ENCODE measurements at places on chromosomes 6 and 20.

DNA sequence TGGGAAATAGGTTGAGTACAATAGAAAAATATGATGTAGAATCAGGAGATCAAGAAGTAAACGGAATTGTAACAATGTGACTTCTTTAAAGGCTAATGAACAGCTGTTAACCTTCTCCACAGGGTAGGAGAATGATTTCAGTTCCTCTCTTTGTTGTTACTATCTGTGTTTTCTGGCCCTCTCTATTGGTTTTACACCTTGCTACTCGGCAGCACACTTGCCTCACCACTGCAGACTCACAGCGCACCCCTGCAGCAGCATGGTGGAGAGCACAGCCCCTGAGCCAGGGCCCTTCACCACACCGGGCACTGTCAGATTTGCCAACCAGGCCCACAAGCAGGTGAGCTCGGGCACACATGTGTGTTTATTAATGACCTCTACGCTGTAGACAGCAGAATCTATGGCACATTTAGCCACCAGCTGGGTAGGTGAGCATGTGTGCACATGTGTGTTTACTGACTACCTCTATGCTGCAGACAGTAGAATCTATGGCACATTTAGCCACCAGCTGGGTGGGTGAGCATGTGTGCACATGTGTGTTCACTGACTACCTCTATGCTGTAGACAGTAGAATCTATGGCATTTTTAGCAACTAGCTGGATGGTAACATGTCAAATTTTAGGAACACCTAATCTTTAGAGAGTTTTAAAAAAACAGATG lies 16.8 kb downstream of the SFT2D1 start:
- no peak for DNase-seq

DNA sequence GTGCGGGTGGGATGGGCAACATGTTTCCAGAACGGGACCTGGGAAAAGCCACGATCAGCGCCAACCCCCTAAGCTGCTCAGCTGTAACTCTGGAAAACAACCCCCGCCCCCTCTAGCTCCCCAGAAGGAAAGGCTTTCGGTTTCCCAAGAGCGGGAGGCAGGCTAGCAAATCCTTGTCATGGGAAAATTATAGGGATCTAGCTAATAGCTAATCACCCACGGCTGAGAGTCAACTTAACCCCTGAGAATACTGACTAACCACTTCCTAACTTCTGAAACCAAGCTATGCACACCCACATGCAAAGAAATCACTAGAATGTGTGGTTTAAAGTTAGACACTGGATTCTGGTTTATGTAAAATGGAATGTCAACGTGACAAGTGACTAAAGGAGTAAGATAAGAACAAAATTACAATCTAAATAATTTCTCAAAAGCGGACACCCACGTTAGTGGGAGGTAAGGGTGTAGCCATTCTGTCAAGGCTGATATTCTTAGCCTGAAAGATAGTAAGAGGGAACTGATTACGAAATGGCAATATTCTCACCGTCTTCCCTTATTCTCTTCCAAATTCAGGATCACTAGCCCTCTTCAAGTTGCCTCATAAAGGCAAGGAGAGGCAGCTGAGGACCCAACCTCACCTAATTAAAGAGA lies 20.1 kb downstream of the JAG1 start:
- DNase-seq = peak; percentile 40

- DNase-seq = no peak
Observed at GRCh38 chr20:5977223-5977622, 26.8 kb downstream of the MCM8 start.

DNA sequence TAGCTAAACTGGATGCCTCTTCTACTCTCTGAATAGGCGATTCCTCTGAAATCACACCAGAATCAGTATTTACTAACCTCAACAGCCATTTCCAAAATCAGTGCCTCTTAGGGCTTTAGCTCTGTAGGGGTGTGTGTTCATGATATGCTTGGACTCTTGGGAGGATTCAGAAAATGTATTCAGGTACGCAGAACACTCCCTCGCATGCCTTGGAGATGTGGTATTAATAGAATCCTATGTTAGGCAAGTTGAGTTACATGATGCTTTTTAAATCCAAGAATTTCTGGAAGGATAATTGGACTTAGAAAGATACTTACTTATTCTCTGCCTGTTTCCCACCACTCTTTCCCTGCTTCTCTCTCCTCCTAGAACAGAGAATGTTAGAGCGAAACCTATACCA lies 31.8 kb upstream of the PBOV1 start:
- DNase-seq = no peak

DNA sequence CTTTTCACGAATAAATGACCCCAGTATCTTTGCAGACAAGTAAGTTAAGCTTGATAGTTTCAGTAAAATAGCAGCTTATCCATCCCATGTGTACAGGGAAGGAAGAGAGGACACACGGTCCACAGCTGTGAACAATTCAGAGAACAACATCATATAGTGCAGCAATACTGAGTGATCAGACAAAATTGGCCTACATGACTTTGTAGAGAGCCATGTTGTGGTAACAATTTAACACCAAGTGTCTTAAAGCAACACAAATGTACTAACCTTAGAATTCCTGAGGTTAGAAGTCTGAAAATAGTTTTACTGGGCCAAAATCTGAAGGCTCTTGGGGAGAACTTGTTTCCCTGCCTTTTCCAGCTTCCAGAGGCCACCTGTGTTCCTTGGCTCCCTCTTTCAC lies 12.5 kb downstream of the FAM184A start:
- DNase-seq = no peak

- DNase-seq = no peak
Observed at GRCh38 chr6:73209117-73209516, 16.2 kb downstream of the KHDC1L start.

DNA sequence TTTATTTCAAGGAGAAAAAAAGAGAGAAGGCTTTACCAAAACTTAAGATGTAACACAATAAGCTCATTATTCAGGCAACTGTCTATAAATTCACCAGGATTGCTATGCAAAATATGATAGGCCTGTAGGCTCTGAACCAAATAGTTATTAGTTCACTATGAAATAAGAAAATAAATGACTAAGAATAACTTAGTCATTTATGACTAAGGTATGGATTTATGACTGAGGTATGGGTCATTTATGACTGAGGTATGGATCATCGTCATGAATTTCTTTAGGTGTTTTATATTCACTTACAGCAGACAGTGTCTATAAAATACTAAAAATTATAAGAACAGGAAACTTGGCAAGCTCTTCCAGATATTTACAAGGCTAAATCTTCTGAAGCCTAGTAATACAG lies 52.1 kb upstream of the SNX9 start:
- no peak for DNase-seq

DNA sequence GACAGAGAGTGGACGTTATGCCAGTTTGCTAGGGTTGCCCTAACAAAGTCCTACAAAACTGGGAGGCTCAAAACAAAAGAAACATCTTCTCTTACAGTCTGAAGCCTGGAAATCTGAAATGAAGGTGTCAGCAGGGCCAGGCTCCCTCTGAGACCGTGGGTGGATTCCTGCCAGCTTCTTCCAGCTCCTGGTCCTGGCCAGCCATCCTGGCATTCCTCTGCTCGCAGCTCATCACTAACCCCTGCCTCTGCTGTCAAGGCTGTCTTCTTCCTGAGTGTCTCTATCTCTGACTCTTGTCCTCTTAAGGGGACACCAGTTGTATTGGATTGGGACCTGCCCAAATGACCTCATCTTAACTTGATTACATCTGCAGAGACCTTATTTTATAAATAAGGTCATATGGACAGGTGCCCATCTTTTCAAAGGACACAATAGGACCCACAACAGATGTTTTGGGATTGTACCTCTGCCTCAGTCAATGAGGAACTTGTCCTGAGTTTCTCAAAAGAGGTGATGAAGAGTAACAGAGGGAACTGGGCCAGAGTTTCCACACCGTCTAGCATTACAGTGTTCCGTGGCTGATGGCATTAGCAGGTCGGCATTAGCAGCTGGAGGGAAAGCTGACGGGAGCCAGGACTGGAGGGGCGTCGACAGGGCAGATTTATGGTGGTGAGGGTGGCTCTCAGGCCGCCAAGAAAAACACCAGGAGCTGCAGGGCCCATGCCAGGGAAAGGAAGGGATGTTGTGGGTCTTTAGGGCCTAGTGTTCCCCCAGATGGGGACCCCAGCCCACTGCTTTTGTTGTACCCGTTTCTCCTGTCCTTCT lies 157.3 kb downstream of the TBXT start:
- DNase-seq = no peak

DNA sequence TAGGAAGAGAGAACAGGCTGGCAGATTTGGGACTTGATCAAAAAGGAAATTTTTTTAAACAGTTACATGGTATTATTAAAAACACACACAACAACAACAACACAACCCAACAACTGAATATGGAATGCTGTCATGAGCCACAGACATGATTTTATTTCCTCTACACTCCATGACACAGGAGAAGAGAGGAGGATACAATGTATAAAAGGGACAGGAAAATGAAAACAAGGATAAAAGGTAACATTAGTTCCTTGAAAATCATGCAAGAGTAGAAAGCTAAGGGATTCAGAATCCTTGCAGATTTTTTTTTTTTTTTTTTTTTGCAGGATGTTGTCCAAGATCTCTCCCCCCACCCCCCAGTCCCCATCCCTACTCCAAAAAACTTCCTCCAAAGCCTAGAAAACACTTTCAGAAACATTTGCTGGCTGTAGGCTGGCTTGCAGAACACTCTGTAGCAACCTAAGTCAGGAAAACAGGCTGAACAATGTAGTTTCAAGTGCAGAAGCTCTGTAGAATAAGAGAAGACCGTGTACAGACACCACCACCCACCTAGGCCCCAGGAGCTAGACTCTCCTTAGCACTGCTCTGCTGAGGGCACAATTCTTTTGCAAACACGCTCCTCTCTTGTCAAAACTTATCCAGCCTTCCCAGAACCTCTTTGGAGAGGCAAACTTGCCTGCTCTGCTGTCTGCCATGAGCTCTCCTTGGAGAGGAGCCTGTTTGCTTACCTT lies 845 bp downstream of the ZMYND8 start:
- DNase-seq = peak; percentile 35

GRCh38 chr20:58813369-58813768 lies 37.3 kb downstream of the GNAS-AS1 start:
- no peak for DNase-seq

DNA sequence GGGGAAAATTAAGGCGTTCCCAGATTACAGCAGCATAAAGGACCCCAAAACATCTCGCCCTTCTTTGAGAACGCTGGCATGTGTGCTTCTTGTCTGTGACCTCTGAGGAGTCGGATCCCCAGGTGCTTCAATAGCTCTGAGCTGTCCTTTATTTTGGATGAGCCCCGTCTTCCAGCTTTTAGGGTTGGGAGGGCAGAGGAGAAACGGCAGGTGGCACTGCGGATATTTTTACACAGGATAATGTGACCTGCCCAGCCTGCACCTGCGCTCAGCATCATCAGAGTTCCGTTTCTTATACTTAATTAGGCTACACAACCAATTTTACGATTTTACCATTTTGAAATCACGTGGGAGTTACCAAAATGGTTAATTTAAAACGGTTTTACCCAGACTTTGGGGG lies 147.7 kb upstream of the RPS6KA2 start:
- DNase-seq = no peak

- no peak for DNase-seq
Observed at GRCh38 chr6:90978046-90978445, 391.2 kb upstream of the MAP3K7 start.

DNA sequence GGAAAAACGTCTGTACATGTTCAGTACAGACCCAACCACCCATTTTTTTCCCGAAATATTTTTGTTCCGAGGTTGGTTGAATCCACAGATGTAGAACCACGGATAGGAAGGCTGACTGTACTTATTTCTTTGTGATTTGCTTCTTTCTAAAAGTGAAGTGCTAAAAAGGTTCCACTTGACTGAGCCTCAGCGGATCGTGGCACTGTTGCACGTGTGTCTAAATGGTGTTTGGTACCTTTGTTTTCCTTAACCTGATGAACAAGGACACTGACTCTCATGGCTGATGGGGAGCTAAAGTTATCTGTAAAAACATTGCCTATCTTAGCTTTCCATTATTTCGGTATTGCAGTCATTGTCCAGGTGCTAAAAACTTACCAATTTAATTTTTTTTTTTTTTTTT lies 6.2 kb downstream of the BPHL start:
- no peak for DNase-seq

- DNase-seq = no peak
Observed at GRCh38 chr6:47152666-47153403, 110.7 kb upstream of the ADGRF1 start.

- peak; percentile 80 for DNase-seq
Observed at GRCh38 chr6:11412616-11413015, 124.9 kb upstream of the TMEM170B start.

GRCh38 chr6:40586369-40587201 lies 579 bp downstream of the LRFN2 start:
- DNase-seq = no peak

- peak; percentile 68 for DNase-seq
Observed at GRCh38 chr6:36827261-36828079, 11.8 kb downstream of the CPNE5 start.

DNA sequence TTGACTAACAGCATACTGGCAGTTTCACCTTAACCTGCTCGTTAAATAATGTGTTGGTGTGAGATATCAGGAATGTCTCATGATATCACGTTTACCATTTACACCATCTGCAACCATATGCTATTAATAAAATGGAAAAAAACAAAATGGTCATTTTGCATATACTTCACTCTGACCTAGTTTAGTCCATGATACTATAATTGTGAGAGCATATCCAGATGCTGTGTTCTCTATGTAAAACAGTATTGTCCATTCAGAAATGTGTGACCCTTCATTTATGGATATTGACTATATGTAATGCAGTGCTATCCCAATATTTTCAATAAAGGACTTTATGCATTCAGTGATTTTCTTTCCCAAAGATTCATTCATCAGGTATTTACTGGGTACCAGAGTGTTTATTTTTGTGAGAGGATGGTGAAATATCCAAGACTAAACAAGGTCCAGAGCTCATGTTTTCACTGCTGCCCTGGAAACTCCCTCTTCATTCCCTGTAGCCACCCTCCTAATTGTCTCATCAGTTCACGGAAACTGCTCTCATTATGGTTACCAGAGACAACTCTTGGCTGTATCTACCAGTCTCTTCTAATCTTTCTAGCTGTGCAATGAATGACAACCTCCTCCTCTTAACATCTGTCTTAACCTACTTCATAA lies 25.7 kb upstream of the HINT3 start:
- no peak for DNase-seq

GRCh38 chr6:119012521-119012920 lies 65.9 kb downstream of the FAM184A start:
- DNase-seq = no peak

DNA sequence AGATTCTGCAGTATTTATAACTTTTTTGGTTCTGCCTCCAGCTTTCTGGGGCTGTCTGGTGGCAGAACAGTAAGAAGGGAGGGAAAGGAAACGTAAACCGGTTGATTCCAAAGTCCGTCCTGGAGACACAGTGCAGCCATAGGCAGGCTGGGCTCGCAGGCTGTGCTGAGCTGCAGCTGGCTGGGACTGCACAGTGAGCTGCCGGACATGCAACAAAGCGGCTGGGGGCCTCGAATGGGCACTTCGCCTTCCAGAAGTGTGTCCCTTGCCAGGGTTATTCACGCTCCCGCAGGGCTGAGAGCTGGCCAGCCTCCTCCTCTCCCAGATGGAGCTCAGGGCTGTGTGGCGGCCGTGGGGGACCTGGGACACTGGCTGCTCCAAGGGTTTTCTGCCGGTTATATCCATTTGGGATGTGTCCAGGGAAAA lies 78.1 kb upstream of the CD93 start:
- DNase-seq = no peak

All from inflammatory macrophage treated with lipopolysaccharide for 1 hour (primary cell).